Activated CD4-positive, alpha-beta T cell treated with anti-CD3 and anti-CD28 coated beads, Interleukin-2, Interleukin-6, amounts not matched to agents 100 ng/mL and 50 ng/mL, durations not matched to agents 16 hours and 8 hours (primary cell): ENCODE measurements at places on chromosomes 4 and X.

- no peak for DNase-seq
Measured at GRCh38 chr4:111268769-111269414, 646.0 kb upstream of the PITX2 start.

DNA sequence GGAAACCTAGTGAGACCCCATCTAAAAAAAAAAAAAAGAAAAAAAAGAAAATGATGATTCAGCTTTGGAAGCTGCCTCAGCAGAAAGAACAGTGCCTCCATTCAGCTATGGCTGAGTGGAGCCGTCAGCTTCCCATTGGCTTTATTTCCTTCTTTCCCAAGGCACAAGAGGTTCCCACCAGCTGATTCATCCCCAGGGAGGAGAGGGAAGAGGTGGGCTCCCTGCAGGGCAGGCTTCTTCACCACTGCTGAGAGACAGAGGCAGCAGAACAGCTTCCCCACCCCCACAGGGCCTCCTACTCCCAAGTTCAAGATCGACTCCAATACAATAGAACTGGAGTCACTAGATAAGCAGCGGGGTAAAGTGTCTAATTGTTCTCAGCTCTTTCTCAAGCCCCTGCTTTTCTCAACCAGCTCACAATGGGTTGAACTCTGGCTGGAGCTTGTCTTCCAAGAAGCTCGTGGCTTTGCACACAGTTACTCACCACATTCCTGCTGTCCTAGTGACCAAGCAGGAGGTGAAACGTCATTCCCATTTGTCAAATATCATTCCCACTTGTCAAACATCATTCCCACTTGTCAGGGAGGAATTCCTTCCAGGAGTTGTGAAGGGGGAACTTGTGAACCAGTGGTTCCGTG, 47.8 kb downstream of the FHDC1 start:
- no peak for DNase-seq

- DNase-seq: no peak
Measured at GRCh38 chr4:62130637-62131036, 930.5 kb downstream of the ADGRL3 start.

DNA sequence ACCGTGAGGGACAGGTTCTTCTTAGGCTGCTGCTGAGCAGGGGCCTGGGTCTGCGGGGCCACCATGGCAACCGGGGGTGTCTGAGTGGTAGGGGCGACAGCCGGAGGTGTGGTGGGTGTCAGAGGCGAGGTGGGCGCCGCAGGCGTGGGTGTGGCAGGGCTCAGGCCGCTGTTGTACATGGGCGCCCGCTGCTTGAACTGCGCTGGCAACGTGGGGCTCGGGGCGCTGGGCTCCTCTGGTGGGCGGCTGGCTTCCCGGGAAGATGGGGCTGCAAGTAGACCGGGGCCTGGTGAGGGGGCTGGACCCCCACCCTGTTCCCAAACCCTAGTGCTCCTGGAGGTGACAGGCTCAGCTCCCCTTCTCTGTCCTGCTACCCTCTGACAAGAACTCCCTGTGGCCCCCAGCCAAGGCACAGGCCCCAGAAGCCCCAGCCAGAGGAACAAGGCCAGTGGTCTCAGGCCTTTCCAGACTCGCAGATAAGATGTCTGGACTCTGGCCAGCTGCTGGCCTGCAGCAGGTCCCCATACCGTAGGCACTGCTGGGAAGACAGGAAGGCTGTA, 24.8 kb downstream of the NELFA start:
- DNase-seq: no peak

- DNase-seq: no peak
Measured at GRCh38 chr4:86498863-86499166, 95.3 kb upstream of the PTPN13 start.

DNA sequence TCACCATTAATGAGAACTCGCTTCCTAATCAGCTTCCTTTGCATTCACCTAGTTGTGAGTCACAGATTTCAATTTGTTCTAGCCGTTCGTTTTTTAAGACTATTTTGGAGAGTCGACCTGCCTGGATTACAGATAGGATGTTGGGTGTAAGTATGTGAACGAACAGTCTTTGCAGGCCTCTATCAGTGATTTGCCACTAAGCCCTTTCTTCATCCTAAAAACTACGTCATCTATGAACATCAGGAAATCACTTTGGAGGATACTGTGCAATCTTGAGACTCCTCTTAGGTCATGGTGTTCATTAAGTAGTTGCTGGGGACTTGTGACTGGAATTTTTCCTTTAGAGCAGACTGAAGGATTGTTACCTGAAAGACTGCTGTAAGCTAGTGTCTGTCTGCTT, 1.1 kb downstream of the POLA1 start:
- no peak for DNase-seq

DNA sequence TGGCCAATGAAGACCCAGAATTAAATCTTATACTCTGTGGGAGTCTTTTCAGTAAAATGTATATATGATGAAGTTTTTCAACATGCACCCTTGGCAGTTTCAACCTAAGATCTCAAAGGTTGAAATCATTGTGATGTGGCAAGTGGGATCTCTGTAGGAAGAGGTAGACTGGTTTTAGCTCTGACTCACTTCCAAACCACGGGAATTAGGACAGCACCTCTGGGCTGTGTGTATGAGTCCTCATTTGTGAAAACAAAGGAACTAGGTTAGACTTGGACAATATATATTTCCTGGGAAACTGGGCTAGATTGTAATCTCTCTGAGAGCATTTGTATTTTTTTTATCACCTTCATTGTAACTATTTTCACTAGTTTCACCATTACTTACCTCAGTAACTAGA, 333.0 kb downstream of the ADGRL3 start:
- no peak for DNase-seq

DNA sequence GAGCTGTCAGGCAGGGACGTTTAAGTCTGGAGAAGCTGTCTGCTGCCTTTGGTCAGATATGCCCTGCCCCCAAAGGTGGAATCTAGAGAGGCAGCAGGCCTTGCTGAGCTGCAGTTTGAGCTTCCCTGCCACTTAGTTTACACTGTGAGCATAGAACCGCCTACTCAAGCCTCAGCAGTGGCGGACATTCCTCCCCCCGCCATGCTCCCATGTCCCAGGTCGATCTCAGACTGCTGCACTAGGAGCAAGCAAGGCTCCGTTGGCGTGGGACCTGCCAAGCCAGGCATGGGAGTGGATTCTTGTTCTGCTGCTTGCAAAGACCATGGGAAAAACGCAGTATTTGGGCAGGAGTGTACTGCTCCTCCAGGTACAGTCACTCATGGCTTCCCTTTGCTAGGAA, 24.3 kb downstream of the PLK4 start:
- DNase-seq: no peak

DNA sequence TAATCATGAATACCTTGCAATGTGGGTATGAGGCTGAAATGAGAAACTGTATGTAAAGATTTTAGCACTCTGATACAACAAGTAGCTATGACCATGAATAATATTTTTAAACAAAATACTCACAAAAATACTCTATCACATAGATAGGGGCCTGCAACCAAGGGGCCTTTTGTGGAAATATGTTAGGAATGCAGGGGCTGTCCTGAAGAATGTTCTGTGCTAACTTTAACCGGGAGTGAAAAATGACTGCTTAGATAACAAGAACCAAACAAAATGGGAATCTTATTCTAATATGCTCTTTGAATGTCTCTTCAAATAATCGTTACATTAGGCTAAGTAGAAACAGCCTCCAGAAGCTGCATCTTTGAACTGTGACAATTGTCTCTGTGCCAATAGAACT, 37.9 kb upstream of the GYPA start:
- no peak for DNase-seq

DNA sequence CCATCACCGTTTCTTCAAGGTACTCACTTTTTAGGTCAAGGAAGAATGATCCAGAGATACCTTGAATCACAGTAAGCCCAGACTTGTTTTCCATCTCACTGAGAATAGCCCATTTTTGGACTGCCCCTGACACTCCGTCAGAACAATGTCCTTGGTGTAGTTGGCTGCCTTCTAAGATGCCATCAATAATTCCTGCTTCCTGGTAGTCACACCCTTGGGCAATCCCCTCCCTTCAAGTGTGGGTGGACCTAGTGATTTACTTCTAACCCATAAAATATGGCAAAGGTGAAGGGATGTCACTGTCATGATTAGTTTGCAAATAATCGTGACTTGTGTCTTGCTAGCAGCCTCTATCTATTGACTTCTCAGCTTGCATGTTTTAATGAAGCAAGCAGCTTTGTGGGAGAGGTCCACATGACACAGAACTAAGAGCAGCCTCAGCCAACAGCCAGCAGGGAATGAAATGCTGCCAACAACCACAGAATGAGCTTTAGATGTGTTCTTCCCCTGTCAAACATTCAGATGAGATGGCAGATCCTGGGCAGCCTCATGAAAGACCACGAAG, 20.0 kb upstream of the KLHL34 start:
- no peak for DNase-seq

- no peak for DNase-seq
Measured at GRCh38 chr4:179880756-179881155, 2362.4 kb upstream of the TENM3 start.

- no peak for DNase-seq
Measured at GRCh38 chr4:138455097-138455496, 212.9 kb upstream of the SLC7A11 start.

DNA sequence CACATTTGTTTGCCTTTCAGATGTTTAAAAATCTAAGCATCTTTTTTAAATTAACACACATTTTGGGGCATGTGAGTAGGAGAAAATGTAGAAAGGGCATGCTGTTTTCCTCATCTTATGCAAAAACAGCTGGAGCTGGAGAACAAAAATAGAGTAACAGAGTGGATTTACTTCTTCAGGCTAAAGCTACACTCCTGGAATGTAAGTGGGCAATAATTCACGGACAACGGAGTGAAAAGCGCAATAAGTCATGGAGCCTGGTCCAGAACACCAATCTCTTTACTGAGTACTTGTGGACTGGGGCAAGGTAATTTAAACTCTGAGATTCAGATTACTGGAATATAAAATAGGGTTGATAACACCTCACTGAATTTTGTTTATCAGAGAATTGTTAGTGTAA, 1018.8 kb upstream of the HS3ST1 start:
- DNase-seq: no peak

- DNase-seq: no peak
Measured at GRCh38 chrX:57952320-57952678, 42.0 kb upstream of the ZXDA start.

- no peak for DNase-seq
Measured at GRCh38 chr4:7207628-7208231, 15.4 kb downstream of the SORCS2 start.

DNA sequence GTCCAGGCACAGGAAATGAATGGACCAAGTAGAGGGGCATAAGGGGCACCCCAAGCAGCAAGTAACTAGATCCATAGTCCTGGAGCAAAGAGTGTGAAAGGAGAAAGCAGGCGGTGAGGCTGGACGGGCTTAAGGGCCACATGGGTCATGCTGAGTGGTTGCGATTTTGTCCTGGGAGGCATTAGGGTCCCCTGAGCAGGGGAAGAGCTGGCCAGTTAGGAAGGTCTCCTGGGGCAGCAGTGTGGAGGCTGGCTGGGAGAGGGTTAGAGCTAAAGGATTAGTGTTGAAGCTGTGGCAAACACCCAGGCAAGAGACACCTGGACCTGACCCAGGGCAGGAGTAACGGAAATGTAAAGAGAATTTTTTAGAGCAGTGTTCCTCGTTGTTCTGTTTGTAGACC, 26.5 kb downstream of the MYOZ2 start:
- no peak for DNase-seq

- DNase-seq: no peak
Measured at GRCh38 chr4:86582410-86582809, 11.7 kb upstream of the PTPN13 start.

DNA sequence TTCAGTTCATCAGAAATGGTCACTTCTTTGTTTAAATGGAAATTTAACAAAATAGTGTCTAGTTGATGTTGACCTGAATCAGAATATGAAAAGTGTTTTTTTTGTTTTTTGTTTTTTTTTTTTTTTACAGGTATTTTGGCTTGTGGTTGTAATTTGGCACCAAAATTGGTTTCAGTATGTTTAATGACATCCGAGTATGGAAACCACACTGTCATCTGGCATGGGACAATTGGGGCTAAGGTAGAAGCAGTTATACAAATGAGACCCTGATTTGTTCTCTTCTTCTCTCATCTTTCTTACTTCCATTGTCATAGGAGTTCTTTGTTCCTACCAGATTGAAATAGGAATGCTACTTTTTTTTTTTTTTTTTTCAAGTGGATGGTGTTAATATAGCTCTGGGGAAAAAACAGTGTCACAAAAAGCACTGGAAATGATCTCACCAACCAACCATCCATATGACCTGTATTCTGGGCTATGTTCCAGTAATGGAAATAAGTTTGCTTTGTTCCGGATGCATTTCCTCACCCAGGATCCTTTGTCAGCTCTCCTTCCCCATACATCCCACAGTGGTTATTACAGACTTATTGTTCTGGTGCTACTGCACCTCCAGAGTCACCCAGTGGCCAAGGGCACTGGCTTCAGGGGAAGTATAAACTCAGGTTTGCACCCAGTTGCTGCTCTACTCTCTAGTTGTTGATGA, 95.8 kb downstream of the ATXN3L start:
- DNase-seq: peak; percentile 17

DNA sequence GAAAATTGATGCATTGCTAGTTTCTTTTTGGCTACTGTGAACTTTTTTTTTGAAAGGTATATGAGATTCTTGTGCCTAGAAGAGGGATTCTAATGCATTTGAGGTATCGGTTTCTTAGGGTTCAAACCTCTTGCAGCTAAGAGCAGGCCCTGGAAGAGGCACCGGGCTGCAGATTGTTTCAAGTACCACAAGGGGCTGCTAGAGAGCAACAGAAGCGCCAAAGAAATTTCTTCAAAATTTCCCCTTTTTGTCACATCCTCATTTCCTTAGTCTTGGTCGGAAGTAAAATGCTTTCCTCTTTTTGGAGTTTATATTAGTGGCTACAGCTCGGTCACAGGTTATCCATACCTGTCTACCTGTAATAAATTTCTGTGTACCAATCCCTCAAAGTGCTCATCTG, 89.8 kb downstream of the PDGFRA start:
- DNase-seq: peak; percentile 52

- DNase-seq: peak; percentile 1
Measured at GRCh38 chrX:15939737-15940136, 85.1 kb upstream of the AP1S2 start.

DNA sequence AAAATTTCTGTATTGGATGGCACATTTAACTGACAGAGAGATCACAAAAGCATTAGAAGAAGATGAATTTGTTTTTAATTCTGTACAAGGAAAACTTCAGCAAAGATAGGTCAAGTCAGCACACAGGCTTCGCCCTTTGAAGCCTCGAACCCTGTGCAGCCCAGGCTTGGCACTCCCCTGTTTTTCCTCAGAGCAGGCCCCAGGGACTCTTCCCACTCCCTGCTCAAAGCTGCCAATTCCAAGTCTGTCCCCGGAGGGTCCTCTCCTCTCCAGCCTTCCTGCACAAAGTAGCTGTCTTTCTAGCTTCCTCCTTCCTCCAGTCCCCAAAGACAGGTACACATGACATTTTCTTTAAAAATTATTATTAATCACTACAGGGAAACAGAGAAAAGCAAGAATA, 466.3 kb downstream of the PPARGC1A start:
- DNase-seq: no peak

GRCh38 chr4:85717351-85717750, 242.4 kb downstream of the ARHGAP24 start:
- no peak for DNase-seq

- DNase-seq: no peak
Measured at GRCh38 chrX:18883961-18884765, 99.8 kb downstream of the PHKA2 start.
